ENCODE measurements at places on chromosomes 13 and 19.

GRCh38 chr19:50402544-50403301 is 16.0 kb upstream of the SPIB start:
- DNase-seq, result no peak

DNA sequence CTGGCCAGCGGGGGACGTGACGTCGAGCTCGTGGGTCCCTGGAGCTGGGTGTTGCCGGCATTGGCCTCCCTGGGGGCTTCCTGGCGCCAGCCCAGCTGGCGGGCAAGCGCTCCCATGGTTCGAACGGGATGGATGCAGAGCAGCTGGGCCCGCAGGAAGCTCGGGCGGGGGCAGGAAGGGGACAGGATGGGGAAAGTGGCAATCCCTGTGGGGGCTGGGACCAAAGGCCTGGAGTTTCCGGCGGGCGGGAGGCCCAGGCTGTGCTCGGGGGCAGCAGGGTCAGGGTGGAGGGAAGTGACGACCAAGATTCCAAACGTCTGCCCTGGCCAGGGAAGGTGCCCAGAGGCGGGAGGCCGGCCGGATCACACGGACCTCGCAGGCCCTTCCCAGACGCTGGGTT is 19.3 kb downstream of the PALM start:
- no peak for DNase-seq

DNA sequence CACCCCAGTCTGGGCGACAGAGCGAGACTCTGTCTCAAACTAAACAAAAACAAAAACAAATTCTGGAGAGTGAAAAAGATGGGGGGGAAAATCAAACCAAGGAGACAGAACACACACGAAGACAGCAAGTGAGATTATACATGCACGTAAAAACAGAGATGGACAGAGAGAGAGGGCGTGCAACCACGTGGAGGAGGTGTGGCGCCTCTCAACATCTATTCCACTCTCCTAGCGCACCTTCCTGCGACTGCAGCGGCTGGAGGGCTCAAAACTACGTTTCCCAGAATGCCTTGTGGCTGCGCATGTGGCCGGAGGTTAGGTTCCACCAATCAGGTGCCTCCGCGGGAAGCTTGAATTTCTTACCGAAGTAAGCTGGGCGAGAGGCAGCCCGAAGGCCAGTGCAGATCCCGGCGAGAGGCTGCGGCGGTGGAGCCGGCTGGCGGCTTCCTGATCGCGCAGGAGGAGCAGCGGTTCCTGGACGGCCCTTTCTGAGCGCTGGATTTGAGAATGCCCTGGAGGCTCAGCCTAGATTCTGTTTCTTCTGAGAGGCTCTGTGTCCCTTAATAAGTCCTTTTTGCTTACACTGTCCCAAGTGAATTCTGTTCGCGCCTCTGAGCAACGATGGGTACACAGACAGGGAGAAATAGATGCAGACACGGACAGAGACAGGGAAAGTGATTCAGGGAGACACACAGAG is 13.1 kb upstream of the NANOS2 start:
- DNase-seq, result peak; percentile 95

DNA sequence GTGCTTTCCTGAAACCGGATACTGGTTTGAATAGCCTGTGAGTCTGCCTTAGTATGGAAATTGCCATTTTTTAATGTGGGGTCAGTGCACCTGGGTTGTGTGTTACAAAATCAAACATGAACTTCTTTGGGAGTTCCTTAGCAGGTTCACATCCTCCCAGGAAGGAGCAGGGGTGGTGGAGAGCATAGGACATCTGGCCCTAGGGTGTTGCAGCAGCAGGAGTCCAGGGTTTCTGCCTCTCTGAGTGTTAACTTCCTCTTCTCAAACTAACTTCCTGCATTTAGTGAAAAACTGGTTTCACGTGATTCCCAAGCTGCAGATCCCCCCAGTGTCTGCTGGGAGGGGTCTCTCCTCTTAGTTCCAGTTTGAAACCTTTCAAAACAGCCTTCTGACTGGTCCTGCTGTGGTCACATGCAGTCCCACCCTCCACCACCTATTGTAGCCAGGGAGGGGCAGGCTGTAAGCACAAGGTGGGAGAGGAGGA is 7.2 kb downstream of the RNASEH2B start:
- no peak for DNase-seq

GRCh38 chr13:74839656-74840055 is 642.3 kb downstream of the TBC1D4 start:
- DNase-seq, result no peak

- no peak for DNase-seq
Observed at GRCh38 chr13:30257468-30258099, 49.8 kb downstream of the KATNAL1 start.

DNA sequence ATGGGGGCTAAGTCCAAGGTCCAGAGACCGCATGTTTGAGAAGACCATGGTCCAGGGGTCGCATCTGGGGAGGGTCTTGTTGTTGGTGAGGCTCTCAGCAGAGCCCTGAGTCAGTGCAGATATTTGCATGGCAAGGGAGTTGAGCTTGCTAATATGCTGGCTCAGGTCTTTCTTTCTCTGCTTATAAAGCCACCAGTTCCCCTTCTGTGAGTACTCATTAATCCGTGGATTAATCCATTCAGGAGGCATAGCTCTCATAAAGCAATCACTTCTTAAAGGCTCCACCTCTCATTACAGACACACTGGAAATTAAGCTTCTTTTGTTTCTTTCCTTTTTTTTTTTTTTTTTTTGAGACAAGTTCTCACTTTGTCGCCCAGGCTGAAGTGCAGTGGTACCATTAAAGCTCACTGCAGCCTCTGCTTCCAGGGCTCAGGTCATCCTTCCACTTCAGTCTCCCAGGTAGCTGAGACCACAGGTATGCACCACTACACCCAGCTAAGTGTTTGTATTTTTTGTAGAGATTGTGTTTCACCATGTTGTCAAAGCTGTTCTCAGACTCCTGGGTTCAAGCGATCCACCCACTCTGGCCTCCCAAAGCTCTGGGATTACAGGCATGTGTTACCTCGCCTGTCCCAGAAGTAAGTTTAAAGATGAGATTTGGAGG is 216.4 kb downstream of the SLITRK5 start:
- no peak for DNase-seq

DNA sequence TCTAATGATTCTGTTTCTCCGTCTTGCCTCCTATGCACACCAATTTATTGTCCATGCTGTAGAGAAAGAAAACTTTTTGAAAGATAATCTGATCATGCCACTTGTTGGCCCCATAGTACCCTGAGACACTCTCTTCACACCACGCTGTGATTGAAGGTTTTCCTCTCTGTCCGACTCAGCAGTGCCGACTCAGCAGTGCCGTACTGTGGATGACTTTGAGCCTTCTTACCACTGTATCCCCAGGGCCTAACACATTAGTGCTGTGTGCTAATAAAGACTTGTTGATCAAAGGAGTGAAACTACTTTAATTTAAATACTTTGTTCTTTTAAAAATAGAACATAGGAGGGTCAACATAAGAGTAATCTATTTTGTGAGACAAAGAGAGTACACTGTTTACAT is 429.6 kb downstream of the KLF12 start:
- no peak for DNase-seq

- no peak for DNase-seq
Observed at GRCh38 chr13:85525411-85525810, 273.8 kb downstream of the SLITRK6 start.

- no peak for DNase-seq
Observed at GRCh38 chr13:86788616-86789015, 882.6 kb upstream of the SLITRK5 start.

GRCh38 chr19:30395283-30395682 is 23.1 kb downstream of the ZNF536 start:
- no peak for DNase-seq

DNA sequence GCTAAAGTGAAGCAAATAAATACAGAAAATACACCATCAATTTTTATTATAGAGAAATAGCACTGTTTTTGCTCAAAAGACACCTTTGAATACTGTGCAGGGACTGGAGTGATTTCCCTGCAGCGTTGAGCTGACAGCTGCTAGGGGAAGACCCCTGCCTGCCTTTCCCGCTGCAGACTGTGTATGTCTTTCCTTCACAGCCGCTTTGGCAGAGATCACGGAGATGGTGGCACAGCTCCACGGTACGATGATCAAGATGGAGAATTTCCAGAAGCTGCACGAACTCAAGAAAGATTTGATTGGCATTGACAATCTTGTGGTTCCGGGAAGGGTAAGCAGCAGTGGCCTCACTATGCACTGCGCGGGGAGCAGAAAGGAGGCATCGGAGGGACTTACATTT is 141.5 kb downstream of the STK24 start:
- no peak for DNase-seq

DNA sequence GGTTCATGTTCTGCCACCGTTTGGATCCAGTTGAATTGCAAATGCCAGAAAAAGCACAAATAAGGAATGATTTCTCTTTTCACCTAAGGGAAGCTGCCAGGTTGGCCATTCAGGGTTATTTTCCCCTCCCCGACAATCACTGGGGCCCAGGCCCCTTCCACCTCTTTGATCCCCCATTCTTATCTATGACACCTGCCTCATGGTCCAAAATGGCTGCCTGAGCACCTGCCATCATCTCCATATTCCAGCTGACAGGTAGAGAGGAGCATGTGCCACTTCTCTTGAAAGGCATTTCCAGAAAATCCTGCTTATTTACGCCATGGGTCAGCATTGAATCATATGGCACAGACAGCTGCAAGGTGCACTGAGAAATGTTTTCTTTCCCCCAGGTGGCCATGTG is 15.7 kb downstream of the PTPRS start:
- DNase-seq, result no peak

DNA sequence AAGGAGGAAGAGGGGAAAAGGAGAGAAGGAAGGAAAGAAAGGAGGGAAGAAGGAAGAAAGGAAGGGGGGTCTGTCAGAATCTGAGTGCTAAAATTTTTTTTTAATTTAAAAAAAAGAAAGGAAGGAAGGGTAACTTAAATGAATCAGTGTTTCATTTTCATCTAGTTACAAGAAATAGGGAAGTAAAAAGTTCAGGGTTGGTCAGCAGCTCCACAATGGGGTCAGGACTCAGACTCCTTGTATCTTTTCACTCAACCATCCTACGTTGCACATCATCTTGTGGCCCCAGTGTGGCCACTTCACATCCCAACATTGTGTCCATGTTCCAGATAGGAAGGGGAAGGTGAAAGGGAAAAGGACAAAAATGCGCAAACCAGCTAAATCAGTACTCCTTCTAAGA is 14.3 kb upstream of the FNDC3A start:
- DNase-seq, result no peak

- DNase-seq, result no peak
Observed at GRCh38 chr13:45327253-45327955, 13.6 kb downstream of the TPT1 start.

GRCh38 chr19:19459073-19459472 is 53.6 kb downstream of the GATAD2A start:
- no peak for DNase-seq

GRCh38 chr13:27347211-27347772 is 76.7 kb downstream of the RASL11A start:
- no peak for DNase-seq

DNA sequence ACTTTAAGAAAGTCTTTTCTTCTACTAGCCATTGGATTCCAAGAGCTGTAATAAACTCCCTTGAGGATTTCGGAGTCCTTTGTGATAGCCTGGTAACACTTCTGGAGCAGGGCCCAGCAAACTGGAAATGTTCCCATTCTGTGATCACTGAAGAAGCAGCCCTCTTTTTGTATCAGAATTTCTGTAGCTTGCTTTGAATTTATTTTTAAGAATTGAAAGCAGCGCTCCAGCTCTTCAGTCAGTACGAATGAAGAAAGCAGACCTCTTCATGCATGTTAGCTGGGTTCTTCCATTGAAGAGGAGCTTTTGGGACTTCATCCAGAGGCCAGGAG is 141.5 kb downstream of the AKAP11 start:
- DNase-seq, result no peak

DNA sequence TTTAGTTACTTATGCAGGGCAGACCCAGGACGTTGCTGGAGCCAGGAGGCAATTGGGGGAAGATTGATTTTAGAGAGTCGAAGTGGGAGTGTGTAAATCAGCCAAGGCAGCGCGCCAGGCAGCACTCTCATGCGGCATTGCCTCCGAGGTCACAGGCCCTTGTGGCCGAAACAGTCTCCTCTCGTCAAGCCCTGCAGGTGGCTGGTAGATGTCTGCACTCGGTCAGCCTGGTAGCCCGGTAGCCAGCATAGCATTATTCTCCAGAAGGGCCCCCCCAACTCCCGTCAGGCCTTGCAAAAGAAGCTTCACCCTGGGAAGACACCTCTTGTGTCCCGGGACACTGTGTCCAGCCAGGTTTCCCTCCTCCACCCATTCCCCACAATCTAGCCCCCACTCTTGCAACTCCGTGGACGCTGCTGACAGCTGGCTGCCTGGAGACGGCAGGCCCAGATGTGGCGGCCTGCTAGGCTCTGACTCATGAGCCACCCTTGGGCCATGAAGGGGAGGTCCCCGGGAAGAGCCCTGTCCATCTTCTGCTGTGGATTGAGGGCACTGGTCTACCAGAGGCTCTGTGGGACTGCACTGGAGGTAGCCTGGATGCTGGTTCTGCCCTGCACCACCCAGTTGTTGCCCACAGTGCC is 2.6 kb upstream of the PEPD start:
- no peak for DNase-seq

GRCh38 chr13:106686163-106686562 is 118.2 kb upstream of the ARGLU1 start:
- no peak for DNase-seq

DNA sequence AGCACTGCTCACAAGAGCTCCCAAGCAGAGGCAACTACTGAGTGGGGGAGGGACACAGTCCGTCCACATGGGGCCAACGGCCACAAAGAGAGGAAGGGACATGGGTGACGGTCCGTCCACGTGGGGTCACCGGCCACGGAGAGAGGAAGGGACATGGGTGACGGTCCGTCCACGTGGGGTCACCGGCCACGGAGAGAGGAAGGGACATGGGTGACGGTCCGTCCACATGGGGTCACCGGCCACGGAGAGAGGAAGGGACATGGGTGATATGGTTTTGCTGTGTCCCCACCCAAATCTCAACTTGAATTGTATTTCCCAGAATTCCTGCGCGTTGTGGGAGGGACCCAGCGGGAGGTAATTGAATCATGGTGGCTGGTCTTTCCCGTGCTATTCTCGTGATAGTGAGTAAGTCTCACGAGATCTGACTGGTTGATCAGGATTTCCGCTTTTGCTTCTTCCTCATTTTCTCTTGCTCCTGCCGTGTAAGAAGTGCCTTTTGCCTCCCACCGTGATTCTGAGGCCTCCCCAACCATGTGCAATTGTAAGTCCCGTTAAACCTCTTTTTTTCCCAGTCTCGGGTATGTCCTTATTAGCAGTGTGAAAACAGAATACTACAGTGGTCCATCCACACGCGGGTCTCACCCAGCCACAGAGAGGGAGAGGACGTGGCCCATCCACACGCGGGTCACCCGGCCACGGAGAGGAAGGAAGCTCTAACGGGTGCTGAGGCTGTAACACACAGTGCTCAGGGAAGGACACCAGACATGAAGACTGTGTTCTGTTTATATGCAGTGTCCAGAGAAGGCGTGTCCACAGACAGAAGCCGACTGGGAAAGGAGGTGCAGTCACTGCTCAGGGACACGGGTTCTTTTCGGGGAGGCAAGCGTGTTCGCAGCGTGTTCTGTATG is 48.5 kb downstream of the GAS6 start:
- DNase-seq, result no peak

GRCh38 chr13:98478189-98479129 is 98.4 kb downstream of the STK24 start:
- no peak for DNase-seq

DNA sequence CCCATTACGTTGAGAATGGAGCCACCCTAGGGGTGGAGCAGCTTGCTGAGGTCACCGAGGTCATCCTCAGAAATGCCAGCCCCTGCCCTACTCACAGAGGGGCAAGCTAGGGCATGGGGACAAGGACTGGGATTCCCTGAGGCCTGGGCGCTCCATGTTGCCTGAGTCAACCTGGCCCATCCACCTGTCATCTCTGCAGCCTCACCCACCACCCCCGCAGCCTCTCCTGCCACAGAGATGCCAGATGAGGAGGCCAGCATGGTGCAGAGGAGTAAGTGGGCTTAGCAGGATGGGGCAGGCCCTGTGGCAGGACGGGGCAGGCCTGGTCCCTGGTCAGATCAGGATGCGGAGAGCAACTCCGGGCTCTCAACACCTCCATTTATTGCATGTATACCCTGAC is 9.5 kb downstream of the NKPD1 start:
- no peak for DNase-seq
